Pons (tissue), 1 donor: ENCODE measurements at places on chromosomes 4 and X.
A peak's percentile ranks its signal among the peaks of the same experiment; 100 is the strongest.

DNA sequence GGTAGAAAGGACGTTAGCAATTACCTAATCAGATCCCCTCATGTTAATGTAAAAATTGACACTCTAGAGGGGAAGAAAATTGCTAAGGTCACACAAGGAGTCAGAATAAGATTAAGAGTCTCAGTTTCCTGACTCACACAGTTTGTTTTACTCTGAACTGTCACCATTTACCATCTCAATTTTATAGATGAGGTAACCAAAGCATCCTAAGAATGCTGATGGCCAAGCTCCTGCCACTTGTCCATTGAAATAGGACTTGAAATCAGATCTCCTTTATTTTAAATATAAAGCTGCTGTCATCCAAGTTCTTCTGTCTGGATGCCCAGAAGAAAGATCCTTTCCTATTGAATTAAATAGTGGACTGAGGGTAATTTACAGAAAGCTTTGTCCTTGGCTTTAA, 114.8 kb upstream of the VAMP7 start:
- no peak for DNase-seq

GRCh38 chr4:6703786-6704185, 5.9 kb downstream of the MRFAP1L1 start:
- no peak for DNase-seq

DNA sequence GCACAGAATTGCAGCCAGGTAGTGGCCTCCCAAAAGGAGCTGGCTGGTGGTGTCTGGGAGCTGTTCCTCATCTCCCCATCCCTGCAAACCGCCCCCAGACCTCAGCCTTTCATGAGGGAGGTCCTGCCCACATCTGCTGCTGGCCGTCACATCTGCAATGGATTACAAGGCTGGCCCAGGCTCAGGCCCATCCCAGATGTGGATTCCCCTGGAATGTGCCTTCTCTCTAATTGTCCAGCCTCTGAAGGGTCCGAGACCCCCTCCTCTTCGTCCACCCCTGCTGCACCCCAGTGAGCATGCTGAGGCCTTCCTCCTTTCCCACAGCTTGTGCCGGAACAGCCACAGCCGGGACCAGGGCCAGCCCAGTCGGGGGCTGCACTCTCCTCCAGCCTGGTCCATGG, 115.0 kb upstream of the NALF2 start:
- no peak for DNase-seq

DNA sequence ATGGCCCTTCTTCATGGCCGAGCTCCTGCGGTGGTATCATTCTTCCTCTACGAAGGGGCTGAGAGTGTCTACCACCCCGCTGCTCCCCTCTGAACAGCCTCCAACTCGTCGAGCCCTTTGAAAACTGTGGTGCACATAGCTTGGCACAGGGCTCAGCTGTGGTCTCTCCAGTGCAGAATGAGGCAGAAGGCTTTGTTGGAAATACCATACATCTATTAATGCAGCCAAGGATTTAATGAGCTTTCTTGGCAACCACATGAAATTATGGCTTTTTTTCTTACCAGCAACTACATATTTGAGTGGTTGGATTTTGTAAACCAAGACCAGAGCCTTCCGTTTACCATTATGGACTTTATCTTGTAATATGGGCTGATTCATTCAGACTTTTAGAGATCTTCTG, 61.7 kb upstream of the CBR4 start:
- DNase-seq = no peak

- DNase-seq = no peak
These were observed 56.9 kb upstream of the TMEM33 start for GRCh38 chr4:41878170-41878969.

GRCh38 chr4:5014007-5014682, 5.1 kb downstream of the CYTL1 start:
- DNase-seq = no peak

DNA sequence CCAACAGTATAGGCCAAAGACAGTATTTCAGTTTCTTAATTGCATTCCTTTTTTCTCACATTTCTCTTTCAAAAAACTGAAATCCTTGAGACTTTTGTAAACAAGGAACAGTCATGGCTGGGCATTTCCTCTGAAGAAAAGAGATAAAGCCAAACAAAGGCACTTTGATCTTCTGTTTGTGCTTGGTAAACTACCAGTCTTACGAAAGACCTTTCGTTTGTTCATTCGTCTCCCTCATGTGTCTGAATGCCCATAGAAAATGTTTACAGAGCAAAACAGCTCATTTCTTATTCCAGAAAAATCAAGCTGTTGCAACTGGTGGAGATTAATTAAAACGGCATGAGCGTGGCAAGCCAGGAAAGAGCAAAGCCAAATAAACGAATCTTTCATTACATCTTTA, 178.0 kb downstream of the GASK1B start:
- peak; percentile 35 for DNase-seq

- no peak for DNase-seq
These were observed 9.6 kb downstream of the ZAR1 start for GRCh38 chr4:48499551-48500066.

DNA sequence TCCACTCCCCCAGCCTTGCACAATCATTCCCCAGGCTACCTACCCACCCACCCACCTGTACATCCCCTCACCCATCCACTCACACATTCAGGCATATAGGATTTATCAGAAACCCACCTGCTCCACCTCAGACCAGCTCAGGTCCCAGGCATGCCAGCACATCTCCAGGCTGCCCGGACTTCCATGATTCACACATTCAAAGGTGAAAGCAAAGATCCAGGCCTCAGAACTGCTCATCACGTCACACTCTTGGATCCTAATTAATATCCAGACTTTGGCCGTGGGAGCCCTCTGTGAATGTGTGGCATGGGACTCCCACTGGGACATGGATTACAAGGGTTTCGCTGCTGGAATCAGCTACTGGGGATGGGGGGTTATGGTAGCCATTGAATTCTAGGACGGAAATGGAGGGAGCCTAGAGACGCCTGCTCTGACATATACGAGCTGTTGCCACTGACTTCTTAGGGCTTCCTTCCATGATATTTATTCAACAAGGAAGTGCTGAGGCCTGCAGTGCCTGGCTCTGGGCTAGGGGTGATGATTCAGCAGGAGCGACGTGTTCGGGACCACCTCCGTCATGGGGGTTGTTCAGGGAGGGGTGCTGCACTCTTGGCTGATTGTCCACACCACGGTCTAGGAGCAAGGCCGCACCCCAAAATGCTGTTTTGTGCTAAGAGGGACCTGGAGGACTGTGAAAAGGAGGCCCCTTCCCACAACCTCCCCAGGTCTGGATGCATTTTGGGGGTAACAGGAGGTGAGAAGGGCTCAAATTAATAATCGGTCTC, 56.9 kb upstream of the ADRA2C start:
- no peak for DNase-seq
